ENCODE measurements at places on chromosomes 2 and 18.

GRCh38 chr2:214130114-214130513 lies 280.7 kb upstream of the VWC2L start:
- DNase-seq, result no peak

- DNase-seq, result no peak
Observed at GRCh38 chr2:114472246-114472645, 29.8 kb downstream of the DPP10 start.

DNA sequence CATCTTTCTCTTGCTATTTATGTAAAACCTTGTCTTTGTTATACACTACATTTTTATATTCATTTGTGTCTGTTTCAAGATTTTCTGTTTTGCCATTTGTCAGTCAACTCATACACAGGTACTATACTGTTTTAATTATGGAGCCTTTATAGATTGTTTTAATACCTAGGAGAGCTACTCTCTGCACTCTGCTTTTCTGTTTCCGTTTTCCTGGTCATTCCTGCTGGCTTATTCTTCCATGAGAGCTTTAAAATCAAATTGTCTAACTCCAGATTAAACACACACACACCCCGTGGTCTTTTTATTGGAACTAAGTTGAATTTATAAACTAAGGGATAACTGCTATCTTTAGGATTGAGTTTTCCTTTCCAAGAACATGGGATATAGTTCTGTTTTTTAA lies 161.2 kb downstream of the RTN4 start:
- DNase-seq, result no peak

DNA sequence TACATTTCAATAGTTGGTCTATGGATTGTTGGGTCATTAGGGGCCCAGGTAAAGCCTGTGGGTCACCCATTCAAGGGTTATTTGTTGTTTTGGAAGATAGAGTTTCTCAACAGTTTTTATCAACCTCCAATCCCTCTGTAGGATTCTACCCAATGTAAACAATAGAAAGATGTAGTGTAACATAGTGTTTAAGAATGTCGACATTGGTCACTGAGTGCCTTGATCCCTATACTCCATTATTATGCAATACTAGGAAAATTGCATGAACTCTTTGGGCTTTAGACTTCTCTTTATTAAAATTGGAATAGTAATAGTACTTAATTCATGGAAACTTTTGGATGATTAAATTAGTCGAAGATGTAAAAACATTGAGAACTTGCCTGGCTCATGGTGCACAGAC lies 292.1 kb downstream of the GPD2 start:
- DNase-seq, result no peak

DNA sequence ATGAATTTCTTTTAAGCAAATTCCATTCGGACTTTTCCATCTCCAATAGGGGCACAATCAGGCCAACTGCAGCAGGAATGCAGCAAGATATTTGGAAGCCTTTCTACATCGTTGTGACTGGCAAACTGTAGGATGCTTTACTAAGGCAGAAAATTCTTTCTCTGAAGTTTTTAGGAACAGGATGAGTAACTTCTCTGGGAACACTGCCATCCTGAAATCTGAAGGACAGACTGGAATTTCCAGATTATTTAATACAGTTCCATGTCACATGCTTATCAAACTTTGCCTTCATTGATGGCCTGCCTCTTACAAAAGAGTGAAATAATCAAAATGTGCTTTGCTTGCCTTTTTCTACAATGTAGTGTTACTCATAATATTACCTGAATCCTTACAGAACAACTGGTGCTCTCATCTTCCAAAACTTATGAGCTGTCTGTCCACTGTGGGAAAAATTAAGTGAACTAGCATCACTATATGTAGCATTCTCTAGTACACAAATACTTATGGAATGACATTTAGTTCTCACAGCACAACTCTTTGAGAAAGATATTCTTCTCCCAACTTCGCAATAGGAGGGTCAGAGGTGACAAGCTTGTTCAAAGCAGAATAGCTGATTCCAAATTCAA lies 32.0 kb upstream of the MAP2 start:
- DNase-seq, result no peak

DNA sequence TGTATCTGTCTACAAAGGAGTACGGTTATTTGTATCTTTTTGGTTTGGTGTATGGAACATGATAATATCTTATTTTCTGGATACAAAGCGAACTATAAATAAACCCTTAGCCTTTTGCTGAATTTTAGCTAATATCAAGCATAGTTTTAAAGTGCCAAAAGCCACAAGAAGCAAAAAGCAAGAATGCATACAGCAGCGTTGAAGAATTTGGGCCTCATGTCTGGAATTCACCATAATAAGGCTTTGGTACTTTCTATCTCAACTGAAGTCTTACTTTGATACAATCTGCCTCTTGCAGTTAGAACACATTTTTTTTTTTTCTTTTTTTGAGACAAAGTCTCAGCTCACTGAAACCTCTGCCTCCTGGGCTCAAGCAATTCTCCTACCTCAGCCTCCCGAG lies 151.5 kb downstream of the ERBB4 start:
- DNase-seq, result no peak

DNA sequence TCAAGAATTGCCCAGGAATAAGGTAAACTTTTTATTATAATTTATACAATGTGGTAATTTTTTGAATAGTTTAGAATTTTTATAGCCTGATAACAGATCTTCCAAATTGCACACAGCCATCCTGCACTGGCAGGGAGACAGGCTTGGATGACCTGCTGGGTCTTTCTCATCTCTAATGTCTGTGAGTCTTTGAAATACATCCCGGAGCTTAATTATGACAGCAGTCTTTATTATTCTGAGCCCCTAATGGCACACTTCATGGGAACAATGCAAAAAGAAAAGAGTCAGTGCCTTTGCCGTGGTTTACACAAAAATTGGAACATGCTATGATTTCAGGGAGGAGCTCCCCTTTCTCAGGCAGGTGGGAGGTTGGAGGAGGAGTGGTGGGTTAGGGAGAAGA lies 71.0 kb downstream of the TMEM182 start:
- no peak for DNase-seq

GRCh38 chr2:233831861-233832260 lies 22.5 kb downstream of the HJURP start:
- no peak for DNase-seq

DNA sequence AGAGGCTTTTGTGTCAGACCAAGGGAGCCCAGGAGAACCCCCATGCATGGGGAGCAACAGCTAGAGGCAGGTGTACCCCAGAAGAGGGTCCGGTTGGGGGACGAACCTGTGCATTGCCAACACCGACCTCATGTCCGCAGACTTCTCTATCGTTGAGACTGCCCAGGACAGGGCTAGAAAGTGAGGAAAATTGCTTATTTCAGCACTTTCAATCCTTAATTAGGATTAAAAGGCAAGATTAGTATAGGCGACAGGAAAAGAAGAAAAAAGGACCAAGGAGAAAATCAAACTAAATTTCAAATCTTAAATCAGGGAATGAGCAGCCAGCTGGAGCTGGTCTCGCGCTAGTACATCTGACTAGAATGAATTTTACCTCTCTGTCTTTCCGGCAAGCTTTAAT lies 438.9 kb upstream of the SOX11 start:
- no peak for DNase-seq

DNA sequence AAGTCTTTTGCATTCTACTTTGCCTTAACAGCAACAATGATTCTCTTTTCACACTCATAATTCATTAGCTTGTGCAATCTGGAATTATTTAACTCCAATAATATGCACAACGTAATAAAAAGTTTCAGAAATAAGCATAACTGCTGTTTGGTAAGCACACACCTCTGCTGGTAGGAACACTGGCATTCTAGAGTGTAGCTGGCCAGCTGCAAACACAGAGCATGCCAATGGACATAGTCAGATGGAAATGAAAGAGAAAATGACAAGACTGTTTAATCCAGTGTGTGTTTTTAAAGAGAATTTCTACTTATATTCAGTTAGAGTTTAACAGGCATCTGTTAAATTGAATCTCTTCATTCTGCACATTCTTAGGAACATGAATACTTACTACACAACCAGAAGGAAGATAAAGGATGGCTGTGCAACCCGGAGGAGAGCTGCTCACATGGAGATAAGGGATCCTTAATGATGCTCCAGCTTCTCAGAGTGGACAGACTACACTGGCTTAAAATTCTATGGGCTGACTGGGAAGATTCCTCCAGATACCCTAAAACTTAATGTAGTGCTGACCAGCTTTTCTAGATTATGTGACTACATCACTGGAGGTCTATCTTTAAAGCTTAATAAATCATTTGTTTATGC lies 94.6 kb upstream of the CHAC2 start:
- DNase-seq, result peak; percentile 29

GRCh38 chr18:34098109-34098508 lies 126.6 kb downstream of the NOL4 start:
- no peak for DNase-seq

GRCh38 chr2:10073706-10074105 lies 6.5 kb downstream of the CYS1 start:
- no peak for DNase-seq

DNA sequence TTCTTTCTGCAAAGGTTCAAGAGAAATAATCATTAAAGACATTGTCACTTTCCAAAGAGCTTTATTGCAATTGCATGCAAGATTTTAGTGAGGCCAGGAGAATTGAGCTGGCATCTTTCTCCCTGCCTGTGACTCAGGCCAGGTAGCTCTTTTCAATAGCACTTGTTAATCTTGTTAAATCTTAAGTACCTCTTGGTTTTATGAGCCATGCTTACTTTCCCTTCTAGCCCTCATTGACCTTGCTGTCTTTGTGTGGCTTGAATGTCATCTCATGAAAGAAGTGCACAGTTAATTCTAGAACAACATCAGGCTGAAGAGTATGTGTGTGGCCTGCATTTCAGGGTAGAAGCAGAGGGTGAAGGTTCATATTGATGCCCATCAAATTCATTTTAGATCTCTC lies 14.8 kb upstream of the LGALSL start:
- no peak for DNase-seq

GRCh38 chr2:239109041-239109927 lies 261.4 kb downstream of the TWIST2 start:
- DNase-seq, result peak; percentile 2

DNA sequence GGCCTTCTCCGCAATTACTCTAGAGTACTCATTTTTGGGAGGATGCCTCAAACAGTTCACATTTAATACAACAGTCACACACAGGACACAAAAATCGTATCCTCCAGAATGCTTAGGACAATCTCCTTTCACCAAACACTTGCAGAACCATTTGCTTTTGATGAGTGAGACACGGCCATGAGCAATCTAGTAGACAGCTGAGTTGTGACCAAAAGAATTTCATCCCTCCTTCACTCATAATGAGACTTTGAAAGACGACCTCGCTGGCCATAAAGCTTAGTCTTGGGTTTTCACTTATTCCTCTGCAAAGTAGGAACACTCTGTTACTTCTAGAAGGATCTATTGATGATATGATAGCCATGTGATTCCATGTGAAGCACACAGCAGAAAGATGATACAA lies 87.5 kb upstream of the SLC35G4 start:
- DNase-seq, result no peak

- DNase-seq, result peak; percentile 92
Observed at GRCh38 chr2:69242651-69243051, 144.4 kb downstream of the GFPT1 start.

DNA sequence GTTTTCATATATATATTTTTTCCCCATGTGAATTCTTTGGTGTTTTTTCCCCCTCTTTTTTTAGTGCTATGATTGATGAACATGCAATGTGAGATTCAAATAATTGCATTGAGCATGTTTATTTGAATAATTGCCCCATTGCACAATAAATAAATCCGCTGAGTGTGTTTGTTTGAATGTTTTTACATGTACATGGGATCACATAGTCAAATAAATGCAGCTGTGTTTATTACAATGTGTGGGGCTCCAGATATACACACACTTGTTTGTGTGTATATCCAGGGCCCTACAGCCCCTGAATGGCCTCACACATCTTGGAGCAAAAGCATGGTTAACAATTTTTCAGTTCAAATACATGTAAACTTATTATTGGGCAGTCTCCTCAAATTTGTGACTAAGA lies 134.5 kb downstream of the ZEB2 start:
- no peak for DNase-seq

DNA sequence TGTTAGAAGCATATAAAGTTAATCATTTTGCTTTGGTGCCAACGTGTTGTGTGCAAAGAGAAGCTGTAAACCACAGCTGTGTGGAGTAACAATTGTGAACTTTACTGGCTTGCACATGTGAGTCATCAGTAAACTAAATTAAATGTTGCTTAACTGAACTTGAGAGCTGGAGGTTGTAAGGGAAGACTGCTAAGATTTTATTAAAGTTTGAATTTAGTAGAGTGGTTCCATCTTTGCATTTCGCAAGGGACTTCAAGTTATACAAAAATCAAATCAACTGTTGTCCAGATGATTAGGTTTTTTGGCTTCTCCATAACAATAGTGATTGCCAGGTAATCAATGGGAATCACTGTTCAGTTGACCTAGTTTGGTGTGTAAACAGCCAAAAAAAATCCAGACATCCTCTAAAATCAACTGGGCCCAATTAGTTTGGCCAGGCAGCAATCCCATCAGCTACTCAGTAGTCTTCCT lies 247.4 kb downstream of the MYO3B start:
- DNase-seq, result peak; percentile 87

DNA sequence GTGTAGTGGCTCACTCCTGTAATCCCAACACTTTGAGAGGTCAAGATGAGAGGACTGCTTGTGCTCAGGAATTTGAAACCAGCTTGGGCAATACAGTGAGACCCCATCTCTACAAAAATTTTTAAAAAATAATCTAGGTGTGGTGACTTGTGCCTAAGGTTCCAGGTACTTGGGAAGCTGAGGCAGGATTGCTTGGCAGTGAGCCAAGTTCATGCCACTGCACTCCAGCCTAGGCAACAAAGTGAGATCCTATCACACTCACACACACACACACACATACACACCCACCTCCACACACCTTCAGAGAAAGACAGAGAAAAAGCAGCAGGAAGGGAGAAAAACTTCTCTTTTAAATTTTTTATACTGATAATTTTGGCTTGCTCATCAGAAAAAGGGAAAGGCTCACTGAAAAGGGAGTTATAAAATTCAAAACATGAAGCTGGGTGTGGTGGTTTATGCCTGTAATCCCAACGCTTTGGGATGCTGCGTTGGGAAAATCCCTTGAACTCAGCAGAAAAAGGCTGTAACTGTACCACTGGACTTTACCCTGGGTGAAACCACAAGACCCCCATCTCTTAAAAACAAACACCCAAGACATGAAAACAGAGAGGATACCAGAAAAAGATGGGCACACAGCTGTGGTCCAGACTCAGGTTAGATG lies 25.7 kb downstream of the FAM168B start:
- no peak for DNase-seq

GRCh38 chr2:181662287-181662686 lies 5.4 kb upstream of the CERKL start:
- no peak for DNase-seq

- no peak for DNase-seq
Observed at GRCh38 chr2:239805043-239805329, 220.2 kb downstream of the NDUFA10 start.

DNA sequence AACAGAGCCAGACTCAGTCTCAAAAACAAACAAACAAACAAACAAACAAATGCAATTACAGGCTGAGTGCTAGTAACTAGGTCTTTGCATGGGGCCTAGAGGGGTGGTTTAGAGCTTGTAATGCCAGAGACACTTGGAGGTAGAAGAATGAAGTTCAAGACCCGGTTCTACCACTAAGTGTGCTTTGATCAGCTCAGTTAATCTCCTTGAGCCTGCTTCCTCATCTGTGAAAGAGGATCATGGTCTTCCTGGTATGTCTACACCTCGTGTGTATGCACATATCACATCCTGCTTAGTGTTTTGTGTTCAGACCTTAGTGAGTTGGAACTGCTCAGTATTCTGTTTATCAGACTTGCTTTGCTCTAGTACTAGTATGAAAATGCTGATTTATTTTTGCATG lies 4.8 kb upstream of the ATP6V1C2 start:
- no peak for DNase-seq

Data from mesenchymal stem cell (in vitro differentiated cells and primary cell).